Osteoblast (primary cell): ENCODE measurements at places on chromosomes 16 and 17. TPM values are rescaled to one million over a fixed set of nuclear protein-coding genes. Genes with fewer than 3 reads are reported as not detected.

The KRT40 gene
- under 0.01 TPM in 1 of 2 replicates, not detected in the other for total RNA-seq

The PPP1R27 gene
- total RNA-seq: not detected in 2 replicates

The TEDC2 gene
- 3.5 and 5.1 TPM in 2 replicates for total RNA-seq

The ATP6V0C gene
- total RNA-seq: 18.8 and 22.7 TPM in 2 replicates

The TM4SF5 gene
- not detected in 2 replicates for total RNA-seq

The TAT gene
- total RNA-seq: under 0.01 TPM in 1 of 2 replicates, not detected in the other

The GCGR gene
- under 0.01 TPM in 1 of 2 replicates, not detected in the other for total RNA-seq

The PABPN1L gene
- total RNA-seq: not detected in 2 replicates

The TMEM238L gene
- total RNA-seq: not detected in 2 replicates

The NKD1 gene
- under 0.01 TPM in 2 replicates for total RNA-seq

The RAB11FIP4 gene
- total RNA-seq: 0.29 and 0.72 TPM in 2 replicates

The MMP2 gene
- 2,094 and 2,259 TPM in 2 replicates for total RNA-seq

The ZG16 gene
- not detected in 2 replicates for total RNA-seq

The C1QTNF8 gene
- total RNA-seq: not detected in 2 replicates

The SDK2 gene
- under 0.01 TPM in 2 replicates for total RNA-seq

The FOXL1 gene
- 2.5 and 3.2 TPM in 2 replicates for total RNA-seq

The C16orf86 gene
- 6.2 and 6.9 TPM in 2 replicates for total RNA-seq
